ENCODE measurements at places on chromosomes 13 and 19.

- no peak for DNase-seq
Observed at GRCh38 chr13:32585550-32586079, 637 bp upstream of the PDS5B start.

DNA sequence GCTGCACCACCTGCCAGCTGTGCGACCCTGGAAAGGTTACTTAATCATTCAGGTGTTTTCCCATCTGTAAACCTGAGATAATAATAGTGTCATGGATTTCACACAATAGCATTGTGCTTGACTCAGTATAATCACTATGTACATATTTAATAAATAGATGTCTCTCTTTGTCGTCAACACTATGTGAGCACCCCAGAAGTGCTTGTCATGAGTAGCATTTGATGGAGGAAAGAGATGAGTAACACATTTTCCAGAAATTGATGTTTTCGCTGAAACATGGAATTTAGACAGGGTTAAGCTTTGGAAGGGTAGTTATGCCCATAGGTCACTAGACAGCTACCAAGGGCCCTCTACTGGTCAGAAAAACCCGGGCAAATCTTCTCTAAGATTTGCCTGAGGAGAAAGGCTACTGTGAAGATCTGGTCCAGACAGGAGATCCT, 9.5 kb upstream of the MBNL2 start:
- DNase-seq: no peak

GRCh38 chr19:34645551-34645950, 31.4 kb downstream of the SCGB2B2 start:
- no peak for DNase-seq

- no peak for DNase-seq
Observed at GRCh38 chr13:93690139-93690538, 463.5 kb downstream of the GPC6 start.

DNA sequence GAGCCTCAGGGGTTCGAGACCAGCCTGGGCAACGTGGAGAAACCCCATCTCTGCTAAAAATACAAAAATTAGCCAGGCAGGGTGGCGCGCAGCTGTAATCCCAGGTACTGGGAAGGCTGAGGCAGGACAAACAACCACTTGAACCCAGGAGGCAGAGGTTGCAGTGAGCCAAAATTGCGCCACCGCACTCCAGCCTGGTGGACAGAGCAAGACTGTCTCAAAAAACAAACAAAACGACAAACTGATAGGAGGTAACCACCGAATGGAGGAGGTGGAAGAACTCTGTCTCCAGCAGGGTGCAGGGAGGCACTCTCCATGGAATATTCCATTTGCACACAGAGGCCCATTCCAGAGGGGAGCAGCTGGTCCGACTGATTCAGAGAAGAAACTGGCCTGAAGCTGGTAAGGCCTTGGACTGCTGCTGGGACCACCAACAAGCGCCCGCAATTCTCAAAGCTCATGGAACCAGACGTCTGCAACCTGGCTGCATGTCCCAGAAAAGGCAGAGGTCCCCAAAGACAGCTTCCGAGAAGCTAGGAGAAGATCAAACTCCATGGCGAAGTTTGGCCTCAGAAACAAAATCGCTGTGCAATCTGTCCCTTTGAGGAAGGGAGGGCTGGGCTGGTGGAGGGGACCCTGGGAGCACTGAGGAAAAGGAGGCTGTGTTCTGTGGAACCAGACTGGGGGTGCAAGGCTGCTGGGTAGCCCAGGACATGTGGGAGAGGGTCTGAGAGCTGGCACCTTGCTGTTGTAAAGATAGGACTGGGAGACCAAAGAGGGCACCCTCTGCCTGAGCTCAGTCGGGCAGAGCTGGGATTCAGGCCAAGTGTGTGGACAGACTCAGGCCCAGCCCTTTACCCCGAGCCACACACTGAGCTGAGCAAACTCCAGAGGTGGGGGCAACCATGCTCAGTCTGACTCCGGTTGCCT, 35.2 kb downstream of the SLC25A42 start:
- DNase-seq: no peak
